D721Med (cell line): ENCODE measurements at places on chromosomes 3 and 15.

GRCh38 chr3:53137221-53137620 is 7.0 kb upstream of the RFT1 start:
- DNase-seq = no peak

GRCh38 chr3:194988495-194989165 is 282.3 kb downstream of the XXYLT1 start:
- DNase-seq = no peak

- no peak for DNase-seq
Observed at GRCh38 chr3:27712136-27713077, 9.7 kb downstream of the EOMES start.

DNA sequence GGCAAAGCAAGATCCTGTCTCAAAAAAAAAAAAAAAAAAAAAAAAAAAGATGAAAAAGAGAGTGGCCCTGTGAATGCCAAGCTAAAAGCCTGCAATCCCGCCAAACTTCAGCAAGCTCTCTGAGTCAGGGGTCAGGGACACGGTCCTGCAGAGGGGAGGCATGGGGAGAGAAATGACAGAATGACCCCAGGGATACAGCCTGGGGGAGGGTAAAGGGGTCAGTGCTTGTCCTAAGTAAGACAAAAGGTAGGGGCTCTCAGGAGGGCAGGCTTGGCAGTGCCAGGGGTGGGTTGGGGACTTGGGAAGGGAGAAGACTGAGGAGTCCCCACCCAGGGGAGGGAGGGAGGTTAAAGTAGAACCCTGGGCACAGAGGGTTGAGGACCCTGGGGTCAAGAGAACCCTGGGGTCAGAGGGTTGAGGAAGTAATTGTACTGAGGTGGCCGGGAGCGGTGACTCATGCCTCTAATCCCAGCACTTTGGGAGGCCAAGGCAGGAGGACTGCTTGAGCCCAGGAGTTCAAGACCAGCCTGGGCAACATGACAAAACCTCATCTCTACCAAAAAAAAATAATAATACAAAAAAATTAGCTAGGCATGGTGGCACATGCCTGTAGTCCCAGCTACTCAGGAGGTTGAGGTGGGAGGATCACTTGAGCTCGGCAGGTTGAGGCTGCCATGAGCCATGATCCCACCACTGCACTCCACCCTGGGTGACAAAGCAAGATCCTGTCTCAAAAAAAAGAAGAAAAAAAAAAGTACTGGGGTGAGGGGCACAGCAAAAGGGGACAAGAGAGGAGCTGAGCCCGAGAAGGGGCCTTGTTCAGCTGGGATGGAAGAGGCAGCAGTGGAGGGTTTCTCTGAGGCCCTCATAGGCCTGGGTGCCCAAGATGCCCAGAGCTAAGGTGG is 5.2 kb upstream of the SEMA3B start:
- no peak for DNase-seq

DNA sequence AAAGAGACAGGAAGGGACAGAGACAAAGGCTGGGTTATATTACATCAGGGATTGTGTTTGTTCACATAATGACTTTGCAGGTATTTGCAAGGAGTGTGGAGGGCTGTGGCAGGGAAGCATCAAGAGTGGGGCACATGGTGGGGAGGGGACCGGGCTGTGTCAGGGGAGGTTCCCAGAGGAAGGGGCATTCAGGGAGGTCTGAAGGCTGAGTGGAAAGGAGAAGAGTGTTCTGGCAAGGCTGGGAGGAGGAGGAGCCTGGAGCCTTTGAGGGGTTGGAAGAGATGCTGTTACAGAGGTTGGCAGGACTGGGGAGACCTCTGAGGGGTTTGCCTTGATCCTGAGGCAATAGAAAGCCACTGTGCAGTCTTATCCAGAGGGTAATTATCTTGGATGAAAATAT is 49.4 kb downstream of the EXOG start:
- no peak for DNase-seq

DNA sequence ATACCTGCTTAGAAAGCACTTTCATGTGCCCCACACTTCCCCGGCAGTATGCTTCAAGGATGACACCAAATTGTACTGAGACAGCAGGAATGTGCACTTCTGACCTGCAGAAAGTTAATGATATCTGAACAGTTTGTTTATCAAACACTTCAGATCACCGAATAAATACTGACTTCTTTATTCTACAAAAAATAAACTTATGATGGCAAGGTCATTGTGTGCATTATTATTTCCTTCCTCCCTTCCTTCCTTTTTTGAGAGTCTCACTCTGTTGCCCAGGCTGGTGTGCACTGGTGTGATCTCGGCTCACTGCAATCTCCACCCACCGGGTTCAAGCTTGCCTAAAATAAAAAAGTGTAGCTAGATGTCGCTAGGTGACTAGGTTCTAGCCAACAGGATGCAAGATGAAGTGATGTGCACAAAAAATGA is 80.3 kb downstream of the FAIM start:
- no peak for DNase-seq

DNA sequence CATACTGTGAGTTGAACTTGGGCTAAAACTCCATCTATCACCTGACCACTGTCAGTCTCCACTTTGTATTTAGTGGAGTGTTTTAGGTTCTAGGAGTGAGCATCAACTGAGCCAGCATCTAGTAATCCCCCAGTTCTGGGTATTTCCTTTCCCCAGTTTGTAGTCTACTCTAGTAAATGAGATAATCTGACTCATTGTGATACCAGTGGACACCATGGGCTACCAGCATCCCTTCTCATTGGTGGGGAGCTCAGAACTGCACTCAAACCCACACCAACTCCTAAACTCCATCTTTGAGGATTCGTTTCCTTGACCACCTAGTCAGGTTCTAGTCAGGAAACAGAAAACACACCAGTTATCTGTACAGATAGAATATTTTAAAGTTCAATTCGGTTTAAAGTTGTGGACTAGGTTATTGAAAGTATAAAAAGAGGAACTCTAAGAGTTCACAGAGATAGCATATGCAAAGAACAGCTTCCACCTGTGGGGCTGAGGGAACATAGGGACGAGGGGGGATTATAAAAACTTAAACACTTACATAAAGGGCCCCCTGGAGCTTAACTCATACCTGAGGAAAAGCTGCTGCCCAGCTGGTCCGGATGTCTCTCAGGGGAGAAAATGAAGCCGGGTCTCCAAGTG is 36.0 kb downstream of the LEO1 start:
- no peak for DNase-seq

- DNase-seq = no peak
Observed at GRCh38 chr15:70854666-70854976, 664 bp upstream of the LARP6 start.

- DNase-seq = no peak
Observed at GRCh38 chr15:61888074-61888780, 172.0 kb downstream of the VPS13C start.

- no peak for DNase-seq
Observed at GRCh38 chr15:42020713-42021273, at the start of gene PLA2G4E. TSS of gene PLA2G4E (minus strand) at chr15:42021042. CDS start at chr15:42021030, 12 bp downstream.

DNA sequence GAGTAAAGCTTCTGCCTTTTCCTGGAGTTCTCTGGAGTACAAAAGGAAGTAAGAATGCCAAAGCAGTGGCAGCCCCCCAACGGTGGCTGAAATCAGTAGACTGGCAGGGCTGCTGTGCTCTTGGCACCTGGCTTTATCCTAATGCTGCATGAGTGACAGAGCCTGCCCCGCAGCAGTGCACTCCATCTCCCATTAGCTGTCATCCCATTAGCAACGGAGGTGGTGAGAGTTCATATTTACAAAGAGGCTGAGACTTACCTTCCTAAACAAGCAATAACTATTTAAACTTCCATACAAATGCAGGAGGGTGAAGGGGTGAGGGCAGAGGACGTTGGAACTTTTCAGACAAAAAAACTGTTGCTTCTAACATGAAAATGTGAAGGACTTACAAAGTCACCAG is 51.9 kb downstream of the SERPINI1 start:
- DNase-seq = no peak

DNA sequence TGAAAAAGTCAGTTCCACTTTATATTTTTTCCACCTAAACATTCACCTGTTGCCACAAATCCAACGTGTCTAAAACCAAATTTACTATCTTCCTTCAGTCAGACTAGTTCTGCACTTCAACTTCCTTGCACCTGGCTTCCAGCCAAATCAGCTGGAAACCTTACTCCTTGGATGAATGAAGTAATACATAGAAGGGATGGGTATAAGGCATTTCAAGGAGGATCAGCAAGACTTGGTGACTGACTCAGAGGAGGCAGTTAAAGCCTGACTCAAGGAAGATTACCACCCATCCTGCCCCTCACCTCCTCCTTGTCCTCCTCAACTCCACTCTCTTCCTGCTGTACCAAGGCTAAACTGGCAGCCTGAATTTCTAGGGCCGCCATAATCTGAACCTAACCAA is 37.1 kb downstream of the QTRT2 start:
- no peak for DNase-seq

DNA sequence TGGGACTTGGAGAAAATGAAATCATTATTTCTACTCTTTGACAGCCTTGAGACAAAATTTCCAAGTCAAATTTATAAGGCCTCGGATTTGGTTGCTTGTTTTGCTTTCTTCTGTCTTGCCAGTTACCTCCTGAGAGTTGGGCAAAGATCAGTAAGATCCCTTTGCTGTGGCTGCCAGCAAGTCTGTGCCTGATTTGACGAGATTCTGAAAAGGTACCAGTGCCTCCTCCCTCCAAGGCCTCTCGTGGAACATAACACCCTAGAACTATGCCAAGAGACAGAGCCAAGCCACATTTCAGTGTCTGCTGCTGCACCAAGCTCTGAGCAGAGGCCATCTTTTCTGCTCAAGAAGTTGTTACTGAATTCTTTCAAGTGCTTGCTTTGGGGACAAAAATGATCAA is 61.0 kb downstream of the GTPBP8 start:
- no peak for DNase-seq

- DNase-seq = peak; percentile 4
Observed at GRCh38 chr15:74626752-74627692, 11.4 kb downstream of the CLK3 start.

DNA sequence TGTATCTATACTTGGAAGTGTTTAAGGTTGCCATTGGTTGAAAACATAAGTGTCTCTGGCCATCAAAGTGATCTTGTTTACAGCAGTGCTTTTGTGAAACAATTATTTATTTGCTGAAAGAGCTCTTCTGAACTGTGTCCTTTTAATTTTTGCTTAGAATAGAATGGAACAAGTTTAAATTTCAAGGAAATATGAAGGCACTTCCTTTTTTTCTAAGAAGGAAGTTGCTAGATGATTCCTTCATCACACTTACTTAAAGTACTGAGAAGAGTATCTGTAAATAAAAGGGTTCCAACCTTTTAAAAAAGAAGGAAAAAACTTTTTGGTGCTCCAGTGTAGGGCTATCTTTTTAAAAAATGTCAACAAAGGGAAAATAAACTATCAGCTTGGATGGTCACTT is 19.7 kb downstream of the B3GNT5 start:
- DNase-seq = no peak

GRCh38 chr3:127171721-127172120 is 21.2 kb upstream of the PRR23E start:
- DNase-seq = no peak

DNA sequence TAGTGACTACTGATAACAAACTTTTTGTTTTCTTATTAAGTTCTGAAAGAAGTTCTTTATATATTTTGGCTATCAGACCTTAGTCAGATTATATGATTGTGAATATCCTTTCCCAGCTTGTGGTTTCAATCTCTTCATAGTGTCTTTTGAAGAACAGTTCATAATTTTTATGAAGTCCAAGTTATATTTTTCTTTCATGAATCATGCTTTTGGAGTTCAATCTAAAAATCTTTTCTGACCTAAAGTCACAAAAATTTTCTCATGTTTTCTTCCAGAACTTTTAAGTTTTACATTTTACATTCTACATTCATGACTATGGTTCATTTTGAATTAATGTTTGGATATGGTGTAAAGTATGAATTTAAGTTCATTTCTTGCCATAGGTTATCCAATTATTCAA is 34.2 kb upstream of the OCA2 start:
- DNase-seq = no peak

- no peak for DNase-seq
Observed at GRCh38 chr3:134054231-134054630, 24.5 kb upstream of the SLCO2A1 start.

- no peak for DNase-seq
Observed at GRCh38 chr15:63338170-63338569, 43.5 kb downstream of the CA12 start.

GRCh38 chr15:69533522-69533921 is 80.9 kb downstream of the RPLP1 start:
- DNase-seq = no peak

DNA sequence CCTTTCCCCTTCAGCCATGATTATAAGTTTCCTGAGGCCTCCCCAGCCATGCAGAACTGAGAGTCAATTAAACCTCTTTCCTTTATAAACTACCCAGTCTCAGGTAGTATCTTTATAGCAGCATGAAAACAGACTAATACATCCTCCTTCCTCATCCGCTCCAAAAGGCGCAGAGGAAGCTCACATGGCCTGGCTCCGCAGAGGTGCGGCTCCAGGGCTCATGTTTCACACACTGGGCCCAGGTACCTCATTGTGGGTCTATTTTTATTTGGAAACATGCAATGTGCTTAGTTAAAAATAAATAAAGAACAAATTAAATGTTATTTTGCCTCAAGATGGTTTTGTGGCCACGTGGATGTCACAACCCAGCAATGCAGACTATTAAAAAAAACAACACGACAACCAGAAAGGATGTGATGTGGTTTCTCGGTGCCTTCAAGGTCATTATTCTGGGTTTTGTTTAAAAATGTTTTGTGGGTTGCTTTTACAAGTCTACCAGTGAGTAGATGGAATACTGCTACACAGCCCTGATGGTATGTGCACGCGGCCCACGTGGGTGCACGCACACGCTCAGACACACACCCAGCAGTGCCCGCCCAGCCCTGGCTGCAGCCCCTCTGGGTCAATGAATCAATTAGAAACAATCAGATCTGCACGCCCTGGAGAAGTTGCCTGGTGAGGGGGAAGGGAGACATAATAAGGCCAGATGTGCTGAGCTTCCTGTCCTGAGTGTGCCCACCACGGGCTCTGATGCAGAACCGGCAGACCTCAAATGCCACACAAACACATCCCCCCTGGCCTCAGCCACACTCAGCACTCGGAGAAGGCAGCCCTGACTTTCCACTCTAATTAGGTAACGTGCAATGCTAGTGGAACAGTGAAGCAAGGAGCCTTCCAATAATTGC is 140.1 kb downstream of the ADAMTS17 start:
- no peak for DNase-seq

GRCh38 chr15:49645277-49645676 is 24.4 kb downstream of the DTWD1 start:
- DNase-seq = no peak

- DNase-seq = no peak
Observed at GRCh38 chr3:49553324-49553691, 969 bp upstream of the BSN start.

GRCh38 chr3:23655749-23656148 is 150.0 kb upstream of the UBE2E1 start:
- DNase-seq = no peak

GRCh38 chr15:101506491-101506890 is 17.0 kb upstream of the PCSK6 start:
- no peak for DNase-seq

- no peak for DNase-seq
Observed at GRCh38 chr15:25470230-25470629, 31.4 kb upstream of the UBE3A start.

- no peak for DNase-seq
Observed at GRCh38 chr15:69804786-69805185, 292.9 kb downstream of the TLE3 start.
